ENCODE measurements at places on chromosomes 5 and 9.

GRCh38 chr9:109517901-109518377, 19.8 kb upstream of the PTPN3 start:
- DNase-seq: no peak

DNA sequence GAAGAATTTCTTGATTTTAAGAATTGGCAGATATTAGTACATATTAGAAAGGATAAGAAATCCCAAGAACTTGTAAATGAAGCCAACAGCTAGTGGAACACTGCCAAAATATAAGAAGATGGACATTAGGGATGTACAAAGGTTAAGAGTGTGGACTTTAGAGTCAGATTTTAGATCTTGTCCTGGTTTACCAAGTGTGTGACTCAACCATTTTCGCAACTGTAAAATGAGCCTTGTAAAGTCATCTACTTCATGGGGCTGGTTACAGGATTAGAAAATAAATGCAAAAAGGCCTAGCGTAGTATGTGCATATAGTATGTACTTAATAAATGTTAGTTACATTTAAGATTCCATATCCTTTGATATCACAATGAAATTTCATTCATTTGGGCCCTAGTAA, 260.0 kb downstream of the RAB3C start:
- DNase-seq: no peak

GRCh38 chr5:132483101-132483500, 7.5 kb downstream of the IRF1 start:
- no peak for DNase-seq

GRCh38 chr9:90085633-90086032, 480.8 kb downstream of the GADD45G start:
- DNase-seq: no peak

GRCh38 chr5:9091896-9092662, 453.8 kb downstream of the SEMA5A start:
- no peak for DNase-seq

DNA sequence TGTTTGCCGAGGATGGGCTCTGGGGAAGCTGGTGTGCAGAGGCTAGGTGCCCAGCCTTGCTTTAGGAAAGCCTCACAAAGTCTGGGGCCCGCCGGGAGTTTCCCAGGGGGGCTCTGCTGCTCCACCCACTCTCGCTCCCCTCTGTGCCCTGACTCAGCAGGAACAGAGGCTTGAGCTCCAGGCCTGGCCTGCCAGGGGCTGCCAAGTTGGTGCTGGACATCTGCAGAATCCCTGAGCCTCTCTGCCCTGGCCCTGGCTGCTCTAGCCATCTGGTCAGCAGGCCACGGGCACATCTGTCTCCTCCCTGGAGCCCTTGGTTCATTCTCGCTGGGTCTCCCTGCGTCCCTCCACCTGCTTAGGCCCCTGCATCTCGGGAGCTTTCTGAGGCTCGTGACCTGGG, 647 bp upstream of the ADAMTSL2 start:
- no peak for DNase-seq

GRCh38 chr5:67831048-67831447, 384.5 kb upstream of the PIK3R1 start:
- peak; percentile 4 for DNase-seq

DNA sequence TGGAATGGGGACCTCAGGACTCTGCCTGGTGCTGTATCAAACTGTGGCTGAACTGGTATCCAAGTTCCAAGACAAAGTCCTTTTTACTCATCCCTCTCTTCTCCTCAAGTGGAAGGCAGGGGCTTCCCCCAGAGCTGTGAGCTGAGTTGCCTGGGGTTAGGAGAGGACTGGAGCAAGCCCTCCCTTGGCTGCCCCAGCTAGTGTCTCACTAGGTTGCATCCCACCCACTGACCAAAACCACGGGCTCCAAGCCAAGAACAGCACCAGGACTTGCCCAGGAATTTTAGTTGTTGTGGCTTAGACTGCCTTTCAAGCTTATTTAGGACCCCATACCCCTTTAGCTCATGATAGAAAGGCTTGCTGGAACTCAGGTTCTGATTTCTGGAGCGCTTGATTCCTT, 158.7 kb upstream of the TNC start:
- no peak for DNase-seq
